Right ventricle myocardium superior (tissue), 1 donor: ENCODE measurements at places on chromosomes 3 and 15. TPM values are rescaled to one million over a fixed set of nuclear protein-coding genes. Genes with fewer than 3 reads are reported as not detected.

The CELSR3 gene
- 0.16 TPM for total RNA-seq

The MUC20 gene
- total RNA-seq = 5.4 TPM

The ERICH6 gene
- not detected for total RNA-seq

The KBTBD13 gene
- 9.4 TPM for total RNA-seq

The USP4 gene
- total RNA-seq = 34.7 TPM

The PTX3 gene
- 0.13 TPM for total RNA-seq
